GDM1 (cell line): ENCODE measurements at places on chromosomes 12 and 14.

DNA sequence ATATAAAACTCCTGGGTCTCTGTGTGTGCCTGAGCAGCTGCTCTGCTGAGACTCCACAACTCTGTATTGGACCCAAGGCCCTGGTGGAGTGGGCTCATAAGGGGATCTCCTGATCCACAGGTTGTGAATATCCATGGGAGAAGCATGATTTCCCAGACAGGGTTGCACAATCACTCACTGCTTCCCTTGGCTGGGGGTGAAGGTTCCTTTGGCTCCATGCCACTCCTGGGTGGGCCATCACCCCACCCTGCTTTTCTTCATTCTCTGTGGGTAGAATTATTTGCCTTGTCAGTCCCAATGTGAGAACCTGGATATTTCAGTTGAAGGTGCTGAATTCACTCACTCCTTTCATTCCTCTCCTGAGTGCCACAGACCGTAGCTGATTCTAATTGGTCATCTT, 205.2 kb upstream of the TMEM260 start:
- DNase-seq, result no peak

GRCh38 chr12:40015345-40015744, 90.5 kb downstream of the SLC2A13 start:
- DNase-seq, result no peak

DNA sequence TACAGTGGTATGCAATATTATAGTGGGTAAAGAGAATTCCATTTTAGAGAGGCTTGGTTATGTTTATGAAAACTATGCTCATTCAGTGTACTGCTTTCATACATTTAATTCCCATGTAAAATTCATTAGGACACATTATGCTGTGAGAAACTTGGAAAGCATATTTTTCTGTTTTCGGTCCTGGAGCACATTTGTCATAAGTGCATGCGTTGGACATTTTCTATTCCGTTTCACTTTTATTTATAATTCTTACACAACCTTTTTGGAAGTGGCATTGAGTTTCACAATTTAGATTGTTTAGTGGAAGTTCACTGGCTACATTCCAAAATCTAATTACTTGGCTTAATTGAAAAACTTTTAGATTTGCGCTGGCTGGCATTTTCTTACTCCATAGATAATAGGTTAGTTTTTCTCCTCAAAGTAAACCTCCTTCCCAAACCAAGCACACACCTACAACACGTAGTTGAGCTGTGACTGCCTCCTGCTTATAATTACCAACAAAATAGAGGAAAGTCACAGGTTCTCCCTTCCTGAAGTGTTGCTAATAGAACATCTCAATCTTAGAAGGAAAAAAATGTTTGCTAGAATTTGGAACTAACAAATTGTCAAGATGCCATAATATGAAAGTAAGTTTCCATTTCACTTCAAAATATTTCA, 938.5 kb downstream of the TRHDE start:
- DNase-seq, result no peak

DNA sequence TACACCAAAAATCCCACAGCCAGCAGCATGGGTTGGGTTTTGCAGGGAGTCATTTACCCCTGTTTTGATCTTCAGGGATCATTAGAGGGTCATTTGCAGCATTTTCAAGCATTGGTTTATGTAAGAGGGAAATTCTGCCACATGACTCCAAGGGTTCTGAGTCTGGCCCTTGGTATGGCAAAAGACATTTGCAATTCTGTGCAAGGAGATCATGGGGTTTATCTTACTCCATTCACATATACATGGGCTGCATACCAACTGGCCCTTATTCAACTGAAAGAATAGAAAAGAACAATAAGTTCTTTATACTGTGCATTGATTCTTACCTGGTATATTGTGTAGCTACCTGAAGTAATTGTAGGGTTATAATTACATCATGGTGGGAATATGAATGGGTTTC, 13.7 kb downstream of the SIX4 start:
- DNase-seq, result no peak

GRCh38 chr12:52358575-52359350, 8.5 kb downstream of the KRT85 start:
- DNase-seq, result no peak

DNA sequence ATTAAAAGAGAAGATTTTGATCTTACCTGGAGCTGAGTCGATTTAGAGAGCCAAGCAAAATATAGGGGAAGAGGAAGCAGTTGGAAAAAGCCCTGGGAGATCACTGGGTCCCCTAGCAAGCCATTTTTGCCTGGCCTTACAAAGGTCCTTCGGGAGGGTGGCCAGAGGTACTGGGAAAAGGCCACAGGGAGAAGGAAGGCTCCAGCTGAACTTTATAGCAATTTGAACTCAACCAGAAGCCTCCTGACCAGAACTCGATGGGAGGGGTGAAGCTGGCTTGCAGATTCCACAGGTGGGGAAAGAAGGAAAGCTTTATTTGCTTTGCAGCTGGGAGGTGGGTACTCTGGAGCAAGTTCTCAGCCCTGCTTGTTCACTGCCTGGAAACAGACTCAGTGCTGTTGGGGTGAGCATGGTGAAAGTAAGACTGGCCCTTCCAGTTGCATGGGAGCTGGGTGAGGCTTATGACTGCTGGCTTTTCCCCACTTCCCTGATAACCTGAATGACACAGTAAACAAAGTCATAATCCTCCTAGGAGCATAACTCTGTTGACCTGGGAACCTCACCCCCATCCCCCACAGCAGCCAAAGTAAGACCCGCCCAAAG, 855.8 kb downstream of the FSCB start:
- DNase-seq, result no peak

GRCh38 chr12:13584541-13584940, 388.0 kb downstream of the EMP1 start:
- DNase-seq, result no peak

DNA sequence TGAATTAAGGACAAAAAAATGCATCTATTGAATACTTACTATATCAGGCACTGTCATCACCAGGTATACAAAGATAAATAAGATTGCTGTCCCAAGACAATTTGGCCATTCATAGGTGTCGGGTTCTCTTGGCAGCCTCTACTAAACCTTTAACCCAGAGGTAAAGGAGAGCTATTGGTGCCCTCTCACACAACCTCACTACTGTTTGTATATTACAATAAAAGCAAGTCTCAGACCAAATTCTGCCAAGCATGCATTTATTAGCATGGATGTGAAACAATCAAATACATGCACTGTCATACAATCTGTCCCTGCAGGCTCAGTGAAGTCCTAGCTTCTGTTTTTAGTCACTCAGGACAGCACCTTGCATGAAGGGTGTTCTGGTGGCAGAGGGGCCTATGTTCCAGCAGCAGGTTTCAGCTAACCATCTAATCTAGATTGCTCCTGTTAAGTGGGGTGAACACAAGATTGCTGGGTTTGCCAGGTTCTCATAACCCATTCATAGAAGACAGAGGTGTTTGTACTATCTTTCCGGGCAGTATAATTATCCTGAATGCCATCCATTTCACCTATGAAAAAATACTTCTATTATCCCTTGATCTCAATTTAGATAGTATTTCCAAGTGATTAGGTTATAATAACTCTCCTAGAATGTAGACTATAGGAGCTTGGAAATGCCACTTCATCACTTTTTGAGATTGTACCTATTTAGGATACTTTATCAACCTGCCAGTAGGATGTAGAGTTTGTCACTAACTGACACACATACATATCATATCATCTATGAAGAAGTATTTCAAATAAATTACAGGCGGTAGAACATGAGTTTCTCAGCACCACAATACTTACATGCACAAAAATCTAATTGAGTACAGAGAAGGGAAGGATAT, 254.0 kb upstream of the KRR1 start:
- no peak for DNase-seq

- DNase-seq, result no peak
These were observed 32.1 kb downstream of the SPX start for GRCh38 chr12:21558100-21558679.

DNA sequence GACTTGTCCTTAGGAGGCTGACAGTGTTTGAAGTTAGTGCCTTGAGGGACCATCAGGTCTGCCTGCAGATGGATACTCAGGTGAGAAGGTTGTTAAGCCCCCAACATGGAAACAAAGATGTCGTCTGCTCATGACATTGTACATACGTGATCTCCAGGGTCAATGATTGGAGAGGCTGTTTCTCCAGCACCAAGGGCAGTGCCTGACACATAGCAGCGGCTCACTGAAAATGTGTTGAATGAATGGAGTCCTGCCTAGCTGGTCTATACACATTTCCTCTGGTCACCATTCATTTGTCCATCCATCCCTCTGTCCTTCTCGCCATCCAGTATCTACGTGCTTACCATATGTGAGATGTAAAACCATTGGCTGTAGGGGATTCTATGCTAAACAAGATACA, 7.1 kb downstream of the CCDC177 start:
- DNase-seq, result no peak

DNA sequence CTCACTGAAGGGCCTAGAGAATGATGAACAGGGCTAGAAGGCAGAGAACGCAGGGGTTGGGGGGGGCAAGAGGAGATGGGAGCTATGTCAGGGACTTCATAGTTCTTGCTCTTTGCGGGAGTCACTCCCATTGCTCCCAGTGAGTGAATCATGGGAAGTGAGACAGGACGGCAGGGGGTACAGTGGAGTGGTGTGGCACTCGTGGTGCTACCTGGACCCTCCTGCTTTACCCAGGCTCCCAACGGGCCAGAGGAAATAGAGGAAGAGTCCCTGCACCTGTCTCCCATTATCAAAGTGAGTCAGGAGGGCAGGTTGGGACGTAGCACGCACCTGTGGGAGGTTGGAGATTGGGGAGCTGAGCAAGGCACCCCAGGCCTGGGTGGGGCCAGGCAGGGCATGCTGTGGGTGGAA, 1.3 kb upstream of the KRT8 start:
- DNase-seq, result no peak
